ENCODE measurements at places on chromosomes 3 and 15. TPM values are rescaled to one million over a fixed set of nuclear protein-coding genes. Genes with fewer than 3 reads are reported as not detected.

DNA sequence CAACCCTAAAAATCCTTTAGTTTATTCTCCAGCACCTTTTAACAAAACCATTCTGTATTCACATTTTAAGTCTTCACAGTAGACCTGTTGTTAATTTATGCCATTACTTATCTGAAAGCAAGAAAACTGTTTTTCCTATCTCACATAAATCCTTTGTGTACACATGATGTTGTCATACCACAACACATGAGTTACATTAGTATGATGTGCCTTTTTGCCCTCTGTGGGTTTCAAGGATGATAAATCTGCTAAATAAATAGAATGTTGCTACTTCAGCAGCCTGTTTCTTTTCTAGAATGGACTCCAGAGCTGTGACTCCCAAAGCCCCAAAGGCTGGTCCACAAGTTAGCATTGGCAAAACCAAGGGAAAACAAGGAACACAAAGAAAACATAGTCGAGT is 151.6 kb downstream of the SERPINI1 start:
- DNase-seq: no peak

The ATP2B2 gene
- not detected for total RNA-seq

GRCh38 chr3:133171831-133172230 is 133.6 kb downstream of the TMEM108 start:
- no peak for DNase-seq

DNA sequence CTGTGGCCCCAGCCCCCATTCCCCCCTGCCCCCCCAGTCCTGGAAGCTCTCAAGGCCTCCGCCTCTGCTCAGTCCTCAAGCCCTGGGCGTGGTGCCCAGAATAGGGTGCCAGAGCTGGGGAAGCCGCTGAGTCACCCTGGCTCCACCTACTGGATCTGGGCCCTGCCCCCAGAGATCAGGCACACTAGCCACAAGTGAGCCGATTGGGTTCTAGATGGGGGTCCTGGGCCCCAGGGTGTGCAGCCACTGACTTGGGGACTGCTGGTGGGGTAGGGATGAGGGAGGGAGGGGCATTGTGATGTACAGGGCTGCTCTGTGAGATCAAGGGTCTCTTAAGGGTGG is 5.7 kb downstream of the EIF4G1 start:
- DNase-seq: no peak

- no peak for DNase-seq
Observed at GRCh38 chr3:138964923-138965322, 17.9 kb downstream of the FOXL2NB start.

The SCN10A gene
- total RNA-seq: not detected

- no peak for DNase-seq
Observed at GRCh38 chr15:64216730-64217428, 54.1 kb upstream of the PPIB start.

The P4HTM gene
- 41.8 TPM for total RNA-seq
